ENCODE measurements at places on chromosomes 1 and 21.

GRCh38 chr21:35113064-35113463, 64.0 kb upstream of the RUNX1 start:
- peak; percentile 15 for DNase-seq

DNA sequence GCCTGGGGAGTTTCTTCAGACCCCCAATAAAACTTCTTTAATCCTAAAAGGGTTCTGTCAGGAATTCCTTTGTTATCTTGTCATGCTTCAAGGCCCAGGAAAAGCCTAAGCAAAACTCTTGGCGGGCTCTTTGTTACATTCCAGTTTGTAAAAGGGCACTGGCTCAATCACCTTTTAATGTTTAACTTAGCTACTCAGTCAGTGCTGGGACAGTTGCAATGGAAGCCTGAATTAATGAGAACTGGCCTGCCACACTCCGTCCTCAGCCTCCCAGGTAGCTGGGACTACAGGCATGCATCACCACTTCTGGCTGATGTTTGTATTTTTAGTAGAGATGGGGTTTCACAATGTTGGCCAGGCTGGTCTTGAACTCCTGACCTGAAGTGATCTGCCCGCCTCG, 21.3 kb upstream of the ASB17 start:
- DNase-seq: no peak

DNA sequence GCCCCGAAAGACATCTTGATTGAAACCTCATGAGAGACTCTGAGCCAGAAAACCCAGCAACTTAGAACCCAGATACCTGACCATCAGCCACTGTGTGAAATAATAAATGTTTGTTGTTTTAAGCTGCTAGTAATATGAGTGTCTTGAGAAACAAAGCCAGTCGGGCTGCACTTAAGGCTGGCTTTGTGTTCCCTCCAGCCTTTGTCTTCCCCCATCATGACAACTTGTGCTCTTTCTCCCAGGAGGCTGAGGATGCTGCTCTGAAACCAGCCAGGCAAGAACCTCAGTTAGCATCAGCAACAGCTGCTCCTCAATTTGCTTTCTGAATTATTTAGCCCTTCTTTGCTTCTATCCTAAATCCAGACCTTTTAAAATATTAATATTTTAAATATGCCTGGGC, 78.2 kb downstream of the SLC16A1 start:
- DNase-seq: no peak

- DNase-seq: no peak
Observed at GRCh38 chr1:51750218-51750617, 128.3 kb downstream of the NRDC start.

DNA sequence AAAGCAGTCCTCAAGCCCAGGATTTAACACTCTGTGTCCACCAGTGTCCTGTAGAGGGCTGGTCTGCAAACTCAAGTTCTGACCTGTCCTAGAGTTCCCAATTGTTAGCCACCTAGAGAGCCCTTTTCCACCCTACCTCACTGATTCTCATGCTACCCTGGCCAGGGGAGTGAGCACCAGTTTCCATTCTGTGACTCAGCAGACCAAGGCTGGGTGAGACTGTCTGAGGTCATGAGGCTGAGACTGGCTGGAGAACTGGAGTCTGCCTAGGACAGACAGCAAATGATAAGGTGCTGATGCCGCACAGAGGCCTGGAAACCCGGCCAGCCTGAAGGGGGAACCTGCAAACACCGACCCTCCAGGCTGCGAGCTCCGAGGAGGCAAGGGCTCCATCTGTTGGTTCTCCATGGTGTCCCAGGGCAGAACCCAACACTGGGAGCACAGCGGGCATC, 13.7 kb downstream of the GLIS1 start:
- no peak for DNase-seq

- no peak for DNase-seq
Observed at GRCh38 chr1:5969168-5969567, 23.1 kb downstream of the NPHP4 start.

- DNase-seq: no peak
Observed at GRCh38 chr1:153655333-153655732, 3.2 kb upstream of the SNAPIN start.

GRCh38 chr1:66012106-66012784, 219.6 kb downstream of the PDE4B start:
- DNase-seq: peak; percentile 18

DNA sequence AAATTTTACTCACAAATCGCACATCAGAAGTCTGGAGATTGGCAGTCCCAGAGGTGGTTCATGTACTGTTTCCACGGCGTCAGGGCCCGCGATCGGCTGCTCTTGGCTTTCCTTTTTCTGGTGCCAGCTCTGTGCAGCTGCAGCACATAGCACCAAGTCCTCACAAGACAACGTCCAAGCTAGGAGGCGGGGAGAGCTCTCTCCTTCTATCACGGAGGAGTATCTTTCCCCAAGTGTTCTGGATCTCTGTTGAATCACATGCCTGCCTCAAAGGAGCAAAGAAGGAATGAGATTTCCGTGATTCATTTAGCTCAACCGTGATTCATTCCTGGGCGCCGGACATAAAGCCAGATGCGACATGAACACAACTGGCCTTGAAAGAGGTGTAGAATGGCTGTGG, 25.5 kb downstream of the MT1HL1 start:
- no peak for DNase-seq

DNA sequence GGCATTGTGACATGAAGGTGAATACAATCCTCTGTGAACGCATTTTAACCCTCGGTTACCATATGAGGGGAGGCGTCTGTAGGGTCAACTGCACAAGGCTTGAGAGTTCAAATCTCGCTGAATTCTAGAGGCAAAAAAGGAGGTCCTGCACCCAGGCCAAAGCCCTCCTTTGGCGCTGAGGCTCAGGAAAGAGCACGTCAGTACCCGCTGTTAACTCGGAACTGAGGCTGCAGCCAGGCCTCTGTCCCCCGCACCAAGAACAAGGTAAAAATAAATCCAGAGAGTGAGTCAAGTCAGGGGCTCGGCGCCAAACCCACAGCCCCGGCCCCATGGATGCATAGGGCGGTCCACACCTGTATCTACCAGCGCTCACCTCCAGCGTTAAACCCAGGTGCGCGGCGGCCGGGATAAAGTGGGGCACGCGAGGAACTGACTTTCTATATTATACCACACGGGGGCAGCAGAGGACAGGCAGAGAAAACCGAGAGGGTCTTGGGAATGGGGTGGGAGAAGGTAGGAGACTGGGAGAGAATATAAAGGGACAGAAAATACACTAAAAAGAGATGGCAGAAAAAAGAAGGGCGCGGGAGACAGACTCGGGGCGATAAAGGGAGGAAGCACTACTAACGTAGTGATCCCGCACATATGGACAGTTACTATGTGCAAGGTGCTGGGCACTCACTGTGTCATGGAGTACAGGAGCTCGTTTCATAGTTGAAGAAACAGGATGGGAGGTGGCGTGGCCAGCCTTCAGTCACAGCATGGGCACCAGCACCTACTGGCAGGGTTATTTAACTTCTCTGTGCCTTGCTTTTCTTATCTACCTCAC, 54.9 kb downstream of the DMRTA2 start:
- peak; percentile 31 for DNase-seq

- no peak for DNase-seq
Observed at GRCh38 chr1:233735847-233736246, 121.9 kb downstream of the KCNK1 start.

- no peak for DNase-seq
Observed at GRCh38 chr1:232844791-232845190, 39.6 kb downstream of the MAP10 start.

DNA sequence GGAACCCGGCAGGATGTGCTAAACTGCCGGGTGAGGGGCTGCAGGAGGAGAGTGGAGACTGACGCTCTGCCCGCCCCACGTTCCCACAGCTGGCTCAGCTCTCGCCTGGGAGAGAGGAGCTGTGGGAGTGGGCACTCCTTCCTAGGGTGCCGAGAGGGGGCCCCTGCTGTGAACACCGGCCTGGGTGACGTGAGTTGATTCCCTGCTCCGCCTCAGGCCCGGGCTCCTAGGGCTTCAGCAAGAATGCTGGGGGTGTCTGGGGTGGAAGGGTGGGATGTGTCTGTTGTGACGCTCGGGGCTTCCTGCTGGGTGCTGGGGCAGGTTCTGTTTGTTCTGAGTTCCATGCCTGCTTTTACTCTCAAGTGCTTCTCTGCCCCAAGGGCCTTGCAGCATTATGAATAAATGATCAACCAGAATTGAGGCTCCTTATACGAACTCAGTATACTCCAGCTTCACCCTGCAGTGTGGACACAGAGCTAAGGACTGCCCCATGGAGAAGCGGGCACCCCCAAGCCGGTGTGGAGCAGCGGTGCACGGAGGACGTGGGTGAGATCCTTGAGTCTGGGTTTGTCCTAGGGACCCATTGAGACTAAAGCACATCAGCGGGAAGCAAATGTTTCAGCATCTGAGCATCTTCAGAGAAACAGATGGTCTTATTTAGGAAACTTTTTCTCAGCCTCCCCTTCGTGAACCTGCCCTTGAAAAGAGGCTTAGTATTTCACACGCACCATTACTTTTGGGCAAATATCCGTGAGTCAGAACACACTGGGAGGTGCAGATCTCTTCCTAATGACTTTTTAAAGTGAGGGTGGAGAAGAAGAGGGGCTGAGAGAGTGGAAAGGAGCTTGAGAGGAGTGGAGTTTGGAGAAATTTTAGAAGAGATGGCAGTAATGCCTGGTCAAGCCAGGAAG, 41.7 kb downstream of the SYT6 start:
- no peak for DNase-seq

DNA sequence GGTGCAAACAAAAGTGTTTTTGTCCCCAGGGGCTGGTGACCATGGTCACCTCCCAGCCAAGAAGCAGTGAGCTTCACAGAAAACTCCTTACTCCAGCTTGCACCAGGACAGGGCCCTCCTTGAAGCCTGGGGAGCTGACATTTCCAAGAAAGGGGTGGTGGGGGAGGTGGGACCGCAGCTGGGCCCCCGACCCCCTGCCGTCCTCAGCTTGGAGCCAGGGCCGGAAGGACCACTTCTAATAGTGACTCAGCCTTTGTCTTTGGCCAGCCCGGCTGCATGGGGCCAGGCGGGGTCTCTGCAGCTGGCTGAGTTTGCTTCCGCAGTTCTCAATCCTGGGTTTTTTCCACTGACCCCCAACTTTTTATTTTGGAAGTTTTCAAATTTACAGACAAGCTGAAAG, 136.5 kb upstream of the POU3F1 start:
- no peak for DNase-seq

- DNase-seq: no peak
Observed at GRCh38 chr1:8545078-8545477, 227.2 kb downstream of the SLC45A1 start.

GRCh38 chr1:207077470-207078377, 10.9 kb upstream of the C4BPB start:
- DNase-seq: peak; percentile 95

- no peak for DNase-seq
Observed at GRCh38 chr1:210405316-210405715, 76.6 kb downstream of the HHAT start.

DNA sequence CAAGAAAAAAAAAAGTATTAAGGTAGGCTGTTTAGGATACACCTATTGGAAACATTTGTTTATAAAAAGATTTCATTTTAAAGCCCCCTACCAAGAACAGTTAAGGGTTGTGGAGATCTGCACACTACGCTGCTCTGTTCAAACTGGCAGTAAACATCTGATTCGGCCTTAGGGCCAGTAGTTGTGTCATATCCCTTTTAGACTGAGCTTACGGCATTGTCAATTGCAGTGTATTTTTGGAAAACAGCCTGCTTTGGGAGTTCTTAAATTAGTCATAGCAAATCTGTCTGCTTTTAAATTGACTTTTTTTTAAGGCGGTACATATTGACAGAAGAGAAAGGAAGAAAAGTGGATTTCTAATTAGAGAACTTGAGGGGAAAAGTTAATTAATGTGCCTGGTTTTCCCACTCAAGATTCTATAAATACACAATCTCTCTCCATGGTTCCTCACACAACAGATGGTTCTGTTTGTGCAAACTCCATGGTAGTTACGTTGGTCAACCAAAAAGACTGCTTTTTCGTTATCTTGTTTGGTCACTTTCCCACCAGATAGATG, 1.7 kb upstream of the ELK4 start:
- DNase-seq: no peak

- no peak for DNase-seq
Observed at GRCh38 chr1:94862718-94863117, 42.6 kb downstream of the SLC44A3 start.

- DNase-seq: no peak
Observed at GRCh38 chr1:197510691-197511378, 242.8 kb downstream of the CRB1 start.

GRCh38 chr1:206510371-206510770, 3.0 kb downstream of the RASSF5 start:
- no peak for DNase-seq

Measured in inflammatory macrophage treated with lipopolysaccharide for 1 hour (primary cell).